Transverse colon (tissue), 4 donors: ENCODE measurements at places on chromosomes 2 and 18. TPM values are rescaled to one million over a fixed set of nuclear protein-coding genes. Genes with fewer than 3 reads are reported as not detected.
A peak's percentile ranks its signal among the peaks of the same experiment; 100 is the strongest.

GRCh38 chr2:196597531-196597930, 42.0 kb upstream of the CCDC150 start:
- no peak for DNase-seq

- no peak for DNase-seq
Observed at GRCh38 chr2:129444751-129445150, 534.7 kb upstream of the RAB6C start.

GRCh38 chr2:119011162-119011909, 69.3 kb downstream of the MARCO start:
- peak; percentile 39 for DNase-seq

The RAPGEF4 gene
- total RNA-seq: 2.2 TPM

The TTL gene
- 61.3 TPM for total RNA-seq

GRCh38 chr2:66301022-66301766, 133.7 kb upstream of the MEIS1 start:
- DNase-seq: peak; percentile 14

The CTNNA2 gene
- 1.7 TPM for total RNA-seq

- DNase-seq: no peak
Observed at GRCh38 chr18:50689578-50689977, 129.7 kb downstream of the MAPK4 start.

DNA sequence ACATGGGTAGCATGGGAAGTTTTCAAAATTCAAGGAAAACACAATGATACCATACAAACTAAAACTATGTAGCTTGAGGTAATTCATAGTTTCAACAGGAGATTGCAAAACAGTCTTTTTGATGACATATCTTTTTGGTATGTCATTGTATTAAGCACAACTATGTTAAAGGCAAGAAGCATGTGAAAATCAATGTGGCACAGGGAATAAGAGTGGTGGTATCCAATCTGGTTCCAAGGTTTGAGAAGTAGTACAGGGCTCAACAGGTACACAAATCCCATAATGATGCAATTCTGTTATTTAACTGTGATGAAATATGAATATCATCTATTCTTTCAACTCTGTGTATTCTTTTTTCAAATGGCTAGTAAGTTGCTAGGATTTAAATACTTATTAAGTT, 16.4 kb upstream of the DLX2 start:
- DNase-seq: no peak

The GRHL1 gene
- not detected for total RNA-seq

- DNase-seq: no peak
Observed at GRCh38 chr18:35130236-35130635, 89.0 kb downstream of the MAPRE2 start.

DNA sequence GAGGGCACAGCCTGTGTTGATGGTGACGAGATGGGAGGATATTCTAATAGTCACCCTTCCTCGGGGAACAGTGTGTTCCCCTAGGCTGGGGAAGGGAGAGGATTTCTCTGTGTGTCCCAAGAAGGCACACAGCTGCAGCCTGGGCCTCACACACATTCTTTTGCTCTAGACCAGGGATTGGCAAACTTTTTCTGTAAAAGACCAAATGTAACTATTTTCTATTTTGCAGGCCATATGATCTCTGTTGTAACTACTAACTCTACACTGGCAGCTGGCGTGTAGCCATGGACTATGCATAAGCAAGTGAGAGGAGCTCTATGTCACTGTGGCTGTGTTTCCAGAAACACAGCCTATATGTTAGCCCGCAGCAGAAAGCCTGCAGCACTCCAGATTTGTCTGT, 65.8 kb downstream of the ARHGAP28 start:
- no peak for DNase-seq

GRCh38 chr18:23538001-23538400, 34.7 kb downstream of the RMC1 start:
- DNase-seq: no peak

GRCh38 chr2:120624061-120624737, 111.5 kb upstream of the GLI2 start:
- no peak for DNase-seq

DNA sequence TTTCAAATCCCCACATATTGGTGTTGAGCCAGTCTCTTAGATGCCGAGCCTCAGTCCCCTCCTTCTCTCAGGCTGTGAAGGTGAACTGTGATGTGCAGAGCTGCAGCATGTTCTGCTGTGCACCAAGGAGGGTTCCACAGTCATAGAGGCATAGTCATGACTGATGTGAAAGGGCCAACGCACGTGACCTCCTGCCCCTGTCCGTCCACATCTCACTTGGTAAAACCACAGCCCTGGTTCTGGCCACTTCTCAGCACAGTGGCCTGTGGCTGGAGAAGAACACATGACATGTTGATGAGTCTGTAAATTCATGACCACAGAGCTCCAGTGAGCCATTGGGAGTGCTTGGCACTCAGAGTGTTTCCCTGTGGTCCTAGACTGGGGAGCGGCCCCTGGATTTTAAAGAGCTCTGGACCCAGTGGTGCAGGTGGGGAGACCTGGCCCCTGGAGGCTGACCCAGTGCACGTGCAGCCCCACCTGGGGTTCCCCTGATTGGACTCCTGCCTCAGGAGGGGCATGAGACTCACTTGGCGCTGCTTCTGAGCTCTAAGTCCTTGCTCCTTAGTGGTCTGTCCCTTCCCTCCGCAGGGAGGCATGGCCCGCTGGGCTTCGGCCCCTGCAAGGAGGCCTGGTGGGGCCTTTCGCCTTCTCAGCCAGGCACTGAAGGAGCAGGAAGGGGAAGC, 25.3 kb downstream of the INPP4A start:
- DNase-seq: no peak

- DNase-seq: no peak
Observed at GRCh38 chr18:11989966-11990380, 8.7 kb downstream of the IMPA2 start.

- DNase-seq: peak; percentile 50
Observed at GRCh38 chr2:9178110-9178903, 28.3 kb upstream of the ASAP2 start.

DNA sequence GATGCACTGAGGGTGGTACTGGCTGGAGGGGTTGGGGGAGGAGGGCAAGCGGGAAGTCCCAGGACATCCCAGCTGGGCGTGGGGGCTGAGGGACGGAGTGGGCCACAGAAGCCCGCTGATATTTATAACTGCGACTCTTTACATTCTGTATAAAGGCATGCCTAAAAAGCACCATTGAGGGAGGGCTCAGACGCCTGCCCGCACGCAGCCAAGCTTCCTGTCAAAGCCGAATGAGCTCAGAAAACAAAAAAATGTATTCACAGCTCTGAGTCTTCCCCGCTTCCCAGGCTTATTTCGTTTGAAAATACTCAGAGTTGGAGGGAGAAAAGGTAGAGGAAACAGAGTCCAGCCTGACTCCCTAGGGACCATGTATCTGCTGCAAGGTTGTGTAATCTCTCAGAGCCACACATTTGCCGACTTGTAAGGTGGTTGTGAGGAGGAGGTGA, 170.1 kb upstream of the HAAO start:
- DNase-seq: no peak

DNA sequence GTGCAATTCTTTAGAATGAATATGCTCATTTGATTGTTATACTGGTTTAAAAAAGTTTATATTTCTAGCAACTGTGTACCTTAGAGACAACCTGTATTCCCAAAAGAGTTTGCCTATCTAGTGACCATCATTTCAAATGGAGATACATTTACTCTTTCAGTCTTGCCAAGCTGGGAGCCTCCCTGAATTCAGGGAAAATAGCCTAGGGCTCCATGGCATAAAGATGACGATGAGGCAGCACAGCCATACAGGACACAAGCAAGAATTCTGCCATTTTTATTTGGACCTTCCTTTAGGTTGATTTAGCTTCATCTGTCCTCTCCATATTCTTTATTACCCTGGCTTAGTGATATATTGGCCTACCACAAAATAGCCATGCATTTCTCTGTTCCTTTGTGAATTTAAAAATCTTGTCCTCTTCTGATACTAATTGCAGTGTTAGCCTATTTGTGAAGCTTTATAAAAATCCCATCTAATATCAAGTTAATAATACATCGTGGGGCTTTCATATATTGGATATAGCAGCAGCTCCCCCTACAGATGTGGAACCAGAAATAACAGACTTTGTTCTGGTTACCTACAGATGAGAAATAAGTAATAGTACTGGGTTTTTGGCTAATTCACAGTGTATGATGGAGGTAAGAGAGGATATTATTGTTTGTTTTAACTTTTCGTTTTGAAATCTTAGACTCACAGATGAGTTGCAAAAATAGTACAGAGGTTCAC, 1661.9 kb upstream of the PIK3C3 start:
- DNase-seq: no peak

- DNase-seq: no peak
Observed at GRCh38 chr2:42918671-42919318, 126.4 kb upstream of the HAAO start.

GRCh38 chr2:19547321-19547720, 188.9 kb upstream of the OSR1 start:
- DNase-seq: no peak

- DNase-seq: no peak
Observed at GRCh38 chr18:40258311-40258710, 1696.7 kb upstream of the PIK3C3 start.

DNA sequence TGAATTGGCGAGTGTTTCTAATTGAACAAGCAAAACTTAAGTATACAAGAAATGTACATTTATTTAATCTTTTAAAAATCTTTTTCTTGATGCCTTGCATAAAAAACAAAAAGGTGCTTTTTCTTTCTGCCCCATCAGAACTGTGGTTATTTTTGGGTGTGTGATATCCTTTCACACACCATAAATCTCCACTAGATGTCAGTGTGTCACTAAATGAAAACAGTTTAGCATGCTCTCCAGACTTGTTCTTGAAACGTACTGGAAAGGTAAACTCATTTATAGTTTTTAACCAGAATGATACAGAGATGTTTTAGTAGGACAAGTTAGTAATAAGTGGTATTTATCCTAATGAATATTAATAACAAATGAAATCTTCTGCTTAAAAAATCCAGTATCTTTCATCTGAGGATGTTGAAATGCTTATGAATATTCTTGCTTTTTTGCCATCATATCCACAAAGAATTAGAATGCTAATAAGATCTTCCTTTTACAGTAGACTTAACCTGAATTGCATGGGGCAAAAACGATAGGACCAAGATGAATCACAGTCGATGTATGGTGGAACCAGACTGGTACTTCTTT, 96.8 kb downstream of the UBE2E3 start:
- DNase-seq: no peak

DNA sequence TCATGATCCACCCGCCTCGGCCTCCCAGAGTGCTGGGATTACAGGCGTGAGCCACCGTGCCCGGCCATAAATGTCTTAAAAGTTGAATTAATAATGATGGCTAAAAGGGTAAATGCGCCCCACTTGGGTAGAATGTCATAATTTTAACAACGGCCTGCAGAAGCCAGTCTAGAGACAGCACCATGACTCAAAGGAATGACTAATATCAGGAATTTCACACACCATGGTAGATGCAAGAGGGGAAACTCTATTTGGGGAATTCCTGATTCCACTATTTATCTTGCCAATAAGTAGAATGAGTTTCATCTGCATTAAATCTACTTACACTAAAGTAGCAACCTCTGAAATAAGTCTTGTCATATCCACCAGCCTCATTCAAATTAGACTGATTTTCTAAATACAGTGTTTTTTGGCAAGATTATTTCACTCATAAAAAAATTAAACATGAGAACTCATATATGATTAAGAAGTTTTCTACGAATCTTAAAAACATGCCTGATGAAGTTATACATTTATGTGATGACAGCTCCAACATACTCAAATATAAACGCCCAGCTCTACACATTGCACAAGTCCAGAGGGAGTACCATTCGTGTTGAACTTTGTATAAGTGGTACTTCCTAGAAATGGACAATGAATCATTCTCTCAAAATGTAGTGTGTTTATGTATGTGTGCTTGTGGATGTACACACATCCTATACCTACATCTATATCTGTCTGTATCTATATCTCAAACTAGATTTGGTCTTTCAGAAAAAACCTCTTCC, 309.7 kb downstream of the IRS1 start:
- no peak for DNase-seq

DNA sequence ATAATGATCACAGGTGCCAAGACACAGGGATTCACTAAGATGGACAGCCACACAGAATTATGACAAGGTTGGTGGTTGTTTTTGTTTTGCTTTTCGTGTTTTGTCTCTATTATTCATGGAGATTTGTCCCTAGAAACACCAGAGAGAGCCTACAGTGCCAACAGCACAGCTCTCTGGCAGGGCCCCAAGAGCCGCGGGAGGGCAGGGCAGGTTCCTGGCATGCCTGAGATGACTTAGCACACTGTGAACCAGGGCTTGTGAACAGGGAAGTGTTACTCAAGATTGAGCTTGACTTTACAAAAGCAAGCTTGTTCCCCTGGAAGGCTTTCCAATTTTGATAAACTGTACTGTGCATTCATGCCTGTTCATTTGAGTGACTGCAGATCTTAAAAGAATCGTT, 437.4 kb upstream of the SALL3 start:
- DNase-seq: peak; percentile 35

GRCh38 chr18:53971331-53971730, 253.1 kb downstream of the MBD2 start:
- no peak for DNase-seq

DNA sequence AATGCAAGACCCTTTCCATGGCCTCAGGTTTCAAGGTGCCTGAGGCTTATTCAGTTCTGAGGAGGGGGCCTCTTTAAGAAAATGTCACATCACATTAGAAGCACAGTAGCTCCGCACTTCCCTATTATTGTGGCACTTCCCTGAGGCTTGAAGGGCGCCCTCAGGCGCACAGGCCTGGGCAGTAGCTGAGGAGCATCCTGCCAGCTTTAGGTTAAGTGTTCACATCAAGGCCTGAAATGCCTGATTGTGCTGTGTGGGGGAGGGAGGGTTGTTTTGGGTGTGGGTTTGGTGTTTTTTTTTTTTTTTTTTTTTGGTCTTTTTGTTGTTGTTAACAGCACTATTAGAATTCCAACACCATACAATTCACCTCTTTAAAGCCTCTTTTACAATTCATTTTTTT, 107.9 kb downstream of the CABLES1 start:
- DNase-seq: no peak

The RAX gene
- total RNA-seq: not detected

DNA sequence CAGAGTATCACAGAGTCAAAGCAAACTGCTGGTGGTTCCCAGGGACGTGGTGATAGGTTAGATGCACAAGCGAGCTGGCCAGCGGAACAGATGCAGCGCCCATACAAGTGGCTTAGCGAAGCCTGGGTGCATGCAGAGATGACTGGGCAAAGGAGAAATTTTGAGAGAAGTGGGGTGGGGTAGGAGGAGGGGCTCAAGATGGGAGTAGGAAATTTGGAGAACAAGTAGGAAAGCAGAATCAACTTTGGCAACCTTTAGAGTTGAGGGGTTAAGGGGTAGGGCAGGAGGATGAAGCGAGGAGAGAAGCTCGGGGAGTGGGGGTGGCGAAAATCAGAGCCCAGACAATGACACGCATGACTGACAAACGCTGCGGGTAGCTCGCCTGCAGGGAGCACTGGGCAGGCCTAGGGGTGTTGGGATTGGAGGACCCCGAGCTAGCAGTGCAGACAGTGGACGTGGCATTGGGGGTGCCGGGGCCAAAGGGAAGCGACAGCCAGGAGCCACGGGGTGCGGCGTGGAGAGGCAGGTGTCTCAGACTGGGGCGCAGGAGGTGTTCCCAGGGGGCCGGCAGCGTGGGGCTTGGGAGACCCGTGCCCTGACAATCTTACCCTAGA, 431 bp downstream of the FAM98A start:
- DNase-seq: peak; percentile 45

- peak; percentile 18 for DNase-seq
Observed at GRCh38 chr2:109694190-109694589, 80.0 kb downstream of the SOWAHC start.

The APLF gene
- 5.4 TPM for total RNA-seq
